Caki2 (cell line): ENCODE measurements at places on chromosomes 2 and 18.
A peak's percentile ranks its signal among the peaks of the same experiment; 100 is the strongest.

- DNase-seq: no peak
Observed at GRCh38 chr2:20557635-20558034, 93.3 kb downstream of the HS1BP3 start.

- DNase-seq: no peak
Observed at GRCh38 chr18:23267447-23267776, 132.1 kb downstream of the CABLES1 start.

- no peak for DNase-seq
Observed at GRCh38 chr2:222257645-222258044, 41.2 kb downstream of the PAX3 start.

DNA sequence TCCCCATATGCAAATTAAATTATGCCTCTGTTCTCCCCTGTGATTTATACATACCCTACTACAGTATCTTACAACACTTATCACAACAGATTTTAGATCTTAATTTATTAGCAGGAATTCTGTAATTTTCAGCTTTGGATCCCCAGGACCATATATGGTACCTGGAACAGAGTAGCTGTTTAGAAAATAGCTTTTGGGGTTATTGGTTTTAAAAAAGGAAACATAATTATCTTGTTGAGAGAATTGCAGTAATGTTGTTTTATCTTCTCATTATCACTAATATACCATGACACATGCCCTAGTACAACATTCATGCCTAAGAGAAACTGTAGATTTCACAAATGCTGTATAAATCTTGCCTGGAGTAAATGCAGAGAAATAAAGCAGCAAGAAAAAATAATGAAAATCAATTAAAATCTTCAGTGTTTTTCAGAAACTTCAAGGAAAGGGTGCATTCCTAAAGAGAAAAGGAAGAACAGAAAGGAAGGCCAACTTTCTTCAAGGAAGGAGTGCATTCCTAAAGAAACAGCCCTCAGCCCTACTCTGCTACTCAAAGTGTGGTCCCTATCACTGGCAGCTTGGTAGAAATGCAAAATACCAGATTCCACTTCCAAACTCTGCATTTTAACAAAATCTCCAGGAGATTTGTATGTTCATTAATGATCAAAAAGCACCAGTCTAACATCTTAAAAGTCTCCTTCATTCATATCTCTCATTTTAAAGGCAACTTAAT is 37.1 kb upstream of the CSRNP3 start:
- no peak for DNase-seq

DNA sequence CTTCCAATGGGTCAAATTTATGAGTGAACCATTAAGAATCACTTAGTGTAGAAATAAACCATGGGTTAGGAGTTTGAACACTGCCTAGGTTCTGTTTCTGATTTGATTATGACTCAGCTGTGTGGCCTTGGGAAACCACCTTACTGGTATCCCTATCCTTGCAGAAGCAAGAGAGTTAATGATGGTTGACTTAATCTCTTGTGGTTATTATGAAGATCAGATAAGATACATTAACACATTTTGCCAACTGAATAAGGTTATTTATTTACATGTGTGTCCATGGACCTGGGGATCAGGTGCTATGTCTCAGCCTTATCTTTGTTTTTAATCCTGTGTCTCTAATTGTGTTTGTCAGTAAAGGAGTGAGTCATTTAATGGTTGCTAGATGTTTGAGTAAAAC is 5.4 kb upstream of the KCNJ13 start:
- DNase-seq: peak; percentile 94

GRCh38 chr2:36371070-36371874 is 15.7 kb downstream of the CRIM1 start:
- DNase-seq: peak; percentile 38

GRCh38 chr18:21215490-21215889 is 26.5 kb upstream of the GREB1L start:
- no peak for DNase-seq

GRCh38 chr2:11836647-11837219 is 90.3 kb downstream of the LPIN1 start:
- DNase-seq: no peak

DNA sequence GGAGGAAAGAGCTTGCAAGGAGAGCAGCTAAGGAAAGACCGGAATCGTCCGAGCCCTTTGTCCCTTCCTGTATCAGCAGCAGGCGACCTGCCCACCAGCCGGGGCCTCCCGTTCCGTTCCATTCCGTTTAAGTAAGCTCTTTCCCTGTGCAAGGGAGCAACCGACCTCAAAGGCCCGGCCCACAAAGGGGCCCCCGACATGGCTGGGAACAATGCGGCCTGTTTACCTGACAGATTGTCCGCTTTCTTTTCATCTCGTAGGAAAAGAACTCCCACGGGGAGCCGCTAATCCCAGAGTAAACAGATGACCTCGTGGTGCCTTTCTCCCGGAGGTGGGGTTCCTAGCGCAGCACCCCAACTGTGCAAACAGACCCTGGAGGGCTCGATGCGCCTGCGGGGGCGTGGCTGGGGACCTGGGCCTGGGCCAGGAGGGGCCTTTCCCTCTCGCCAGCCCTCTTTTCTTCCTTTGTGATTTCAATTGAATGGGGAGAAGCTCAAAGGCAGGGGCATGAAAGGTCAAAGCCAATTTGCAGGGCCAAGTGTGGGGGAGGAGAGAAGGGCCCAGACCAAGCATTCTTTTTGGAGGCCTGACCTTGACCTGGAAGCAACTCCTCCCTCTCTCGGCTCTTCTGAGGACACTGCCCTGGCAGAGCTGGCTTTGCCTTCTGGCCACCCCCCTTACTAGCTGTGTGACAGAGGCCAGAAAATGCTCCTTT is 120.2 kb downstream of the INHBB start:
- DNase-seq: no peak

- DNase-seq: no peak
Observed at GRCh38 chr2:6081955-6082624, 389.9 kb downstream of the SOX11 start.

GRCh38 chr2:190979906-190980629 is 33.9 kb downstream of the STAT1 start:
- DNase-seq: no peak

GRCh38 chr2:181374781-181375675 is 82.2 kb upstream of the ITGA4 start:
- DNase-seq: no peak

- DNase-seq: no peak
Observed at GRCh38 chr2:55865096-55865835, 58.3 kb downstream of the EFEMP1 start.

GRCh38 chr18:49023938-49024803 is 73.4 kb upstream of the SMAD7 start:
- no peak for DNase-seq

DNA sequence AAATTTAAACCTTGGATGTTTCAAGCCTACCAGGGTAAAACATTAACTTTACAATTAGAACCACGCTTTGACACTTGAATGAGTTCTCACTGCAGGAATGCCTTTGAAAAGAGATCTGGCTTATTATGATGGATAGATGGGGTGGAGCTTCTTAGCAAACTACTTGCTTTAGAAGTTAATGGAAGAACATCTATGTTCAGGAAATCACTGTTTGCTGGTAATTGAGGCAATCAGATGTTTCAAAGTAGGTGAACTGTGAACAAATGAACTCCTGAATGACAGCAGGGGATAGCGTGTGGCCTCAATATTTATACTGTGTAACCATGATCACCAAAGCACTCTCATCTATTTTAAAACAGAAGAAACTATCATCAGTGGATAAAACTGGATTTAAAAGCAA is 383.6 kb downstream of the PIK3C3 start:
- peak; percentile 88 for DNase-seq

- no peak for DNase-seq
Observed at GRCh38 chr2:177589186-177589585, 196.6 kb downstream of the AGPS start.

DNA sequence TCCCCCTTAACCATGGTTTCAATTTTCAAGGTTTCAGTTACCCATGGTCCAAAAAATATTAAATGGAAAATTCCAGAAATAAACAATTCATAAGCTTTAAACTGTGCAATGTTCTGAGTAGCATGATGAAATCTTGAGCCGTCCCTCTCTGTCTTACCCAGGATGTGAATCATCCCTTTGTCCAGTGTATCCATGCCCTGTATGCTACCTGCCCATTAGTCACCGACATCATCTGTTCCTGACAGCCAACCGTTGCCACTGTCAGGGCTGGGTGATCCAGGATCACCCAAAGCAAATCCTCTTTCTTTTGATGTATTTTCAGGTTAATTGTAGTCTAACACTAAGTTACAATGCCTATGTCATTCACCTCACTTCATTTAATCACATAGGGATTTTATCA is 15.7 kb upstream of the OLA1 start:
- DNase-seq: peak; percentile 76

- no peak for DNase-seq
Observed at GRCh38 chr2:67295851-67296250, 101.3 kb upstream of the ETAA1 start.

DNA sequence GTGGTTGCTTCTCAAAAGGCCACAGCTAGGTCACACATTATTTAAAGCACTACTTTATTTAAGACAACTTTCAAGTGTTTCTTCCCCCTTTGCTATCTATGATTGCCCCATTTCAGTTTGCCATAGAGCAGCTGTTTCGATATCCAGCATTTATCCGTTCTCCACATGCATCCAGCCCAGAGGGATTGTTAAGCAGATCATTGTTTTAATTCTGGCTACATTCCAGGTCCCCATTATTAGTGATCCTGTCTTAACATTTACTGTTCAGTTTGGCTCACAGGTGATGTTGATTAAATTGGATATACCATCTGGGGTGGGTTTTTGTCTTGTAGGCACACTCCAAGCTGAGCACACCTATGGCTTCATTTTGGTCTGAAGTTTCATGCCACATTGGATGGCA is 638.7 kb downstream of the ZEB2 start:
- no peak for DNase-seq

DNA sequence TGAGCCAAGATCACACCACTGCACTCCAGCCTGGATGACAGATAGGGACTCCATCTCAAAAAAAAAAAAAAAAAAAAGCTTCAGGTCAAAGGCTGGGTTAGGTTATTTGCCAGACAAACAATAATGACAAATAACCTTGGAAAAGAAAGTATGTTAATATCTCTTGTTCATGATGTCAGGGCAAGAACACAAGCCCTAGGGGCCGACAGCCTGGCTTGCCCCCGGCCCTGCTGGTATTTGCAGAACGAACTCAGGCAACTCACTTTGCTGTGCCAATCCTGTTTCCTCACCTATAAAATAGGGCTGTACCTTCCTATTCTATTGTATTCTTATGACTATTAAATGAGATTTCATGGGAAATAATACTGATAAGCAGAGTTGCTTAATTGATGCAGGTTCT is 75.4 kb upstream of the CDC42EP3 start:
- no peak for DNase-seq

DNA sequence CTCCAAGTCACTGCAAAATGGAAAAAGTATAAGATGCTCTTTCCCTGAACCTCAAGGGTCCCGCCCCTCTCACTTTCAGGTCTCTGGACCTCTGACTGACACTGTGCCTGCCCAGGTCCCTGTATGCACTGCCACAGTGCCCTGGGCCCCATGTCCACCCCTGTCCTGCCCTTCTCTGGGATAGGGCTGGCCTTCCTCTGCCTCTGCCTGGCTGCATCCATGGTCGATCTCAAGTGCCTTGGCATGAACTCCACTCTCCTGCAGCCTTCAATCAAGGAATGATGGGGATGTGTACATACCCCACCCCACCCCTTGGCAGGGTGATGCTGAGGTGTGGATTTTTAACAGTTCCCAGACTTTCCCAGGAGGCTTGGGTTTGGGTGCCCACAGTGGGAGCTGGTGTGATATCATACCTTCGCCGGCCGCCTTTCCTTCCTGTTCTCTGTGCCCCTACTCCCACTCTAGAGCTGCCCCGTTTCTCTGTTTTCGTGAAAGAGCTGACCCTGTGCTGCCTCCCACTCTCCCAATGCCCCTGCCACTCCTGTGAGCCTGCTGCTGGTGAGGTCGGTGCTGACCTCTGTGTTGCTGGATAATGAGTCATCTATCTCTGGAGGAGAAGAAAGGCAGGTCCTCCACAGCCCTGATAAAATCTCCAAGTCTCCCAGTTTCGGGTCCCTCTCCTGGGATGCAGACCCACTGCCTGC is 18.9 kb downstream of the PTPN18 start:
- no peak for DNase-seq

DNA sequence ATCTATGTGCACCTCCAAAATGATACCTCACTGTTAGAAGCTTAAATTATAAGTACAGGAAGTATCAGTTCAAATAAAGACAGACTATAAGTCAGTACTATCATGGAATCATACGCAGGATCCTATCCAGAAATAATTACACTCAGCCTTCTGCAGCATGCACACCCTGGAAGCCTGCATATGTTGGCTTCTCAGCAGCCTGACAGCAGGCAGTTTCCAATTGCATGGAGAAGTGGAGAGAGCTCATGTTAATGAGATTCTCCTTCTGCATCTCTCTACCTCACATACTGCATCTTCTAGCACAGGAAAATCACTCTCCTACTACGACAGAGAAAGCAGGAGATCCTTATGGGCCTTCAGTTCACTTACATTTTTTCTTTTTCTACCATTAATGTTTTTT is 20.5 kb downstream of the NR4A2 start:
- DNase-seq: no peak

DNA sequence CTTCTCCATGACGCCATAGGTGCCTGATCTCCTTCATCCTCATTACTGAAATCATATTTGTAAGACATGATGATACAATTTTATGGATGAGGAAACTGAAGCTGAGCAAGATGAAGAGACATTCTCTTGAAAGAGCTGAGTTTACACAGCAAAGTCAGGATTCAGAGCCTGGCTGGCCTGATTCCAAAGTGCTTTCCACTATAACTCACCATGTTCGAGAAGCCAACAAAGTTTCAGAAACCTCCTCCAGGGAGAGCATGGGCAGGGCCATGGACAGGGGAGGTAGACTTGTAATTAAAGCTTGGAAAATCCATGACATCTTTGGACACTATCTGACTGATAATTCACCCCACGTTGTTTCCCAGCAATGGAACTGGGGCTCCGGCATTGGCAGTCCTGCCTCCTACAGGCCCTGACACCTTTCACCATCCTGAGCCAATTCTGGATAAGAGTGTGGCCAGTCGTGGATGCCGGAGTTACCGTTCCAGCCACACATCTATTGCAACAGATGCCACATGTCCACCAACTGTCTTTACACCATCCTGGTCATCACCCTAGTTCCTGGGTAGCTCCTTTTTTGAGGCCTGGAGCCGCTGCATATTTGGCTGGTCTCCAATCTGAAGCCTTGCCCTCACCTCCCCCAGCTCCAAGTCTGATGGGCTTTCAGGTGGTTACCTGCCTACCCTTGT is 85.0 kb upstream of the PPP1CB start:
- DNase-seq: no peak

- DNase-seq: no peak
Observed at GRCh38 chr2:201197781-201198180, 14.8 kb downstream of the CASP10 start.
